H1 (cell line): ENCODE measurements at places on chromosomes 11 and 22. TPM values are rescaled to one million over a fixed set of nuclear protein-coding genes. Genes with fewer than 3 reads are reported as not detected.

DNA sequence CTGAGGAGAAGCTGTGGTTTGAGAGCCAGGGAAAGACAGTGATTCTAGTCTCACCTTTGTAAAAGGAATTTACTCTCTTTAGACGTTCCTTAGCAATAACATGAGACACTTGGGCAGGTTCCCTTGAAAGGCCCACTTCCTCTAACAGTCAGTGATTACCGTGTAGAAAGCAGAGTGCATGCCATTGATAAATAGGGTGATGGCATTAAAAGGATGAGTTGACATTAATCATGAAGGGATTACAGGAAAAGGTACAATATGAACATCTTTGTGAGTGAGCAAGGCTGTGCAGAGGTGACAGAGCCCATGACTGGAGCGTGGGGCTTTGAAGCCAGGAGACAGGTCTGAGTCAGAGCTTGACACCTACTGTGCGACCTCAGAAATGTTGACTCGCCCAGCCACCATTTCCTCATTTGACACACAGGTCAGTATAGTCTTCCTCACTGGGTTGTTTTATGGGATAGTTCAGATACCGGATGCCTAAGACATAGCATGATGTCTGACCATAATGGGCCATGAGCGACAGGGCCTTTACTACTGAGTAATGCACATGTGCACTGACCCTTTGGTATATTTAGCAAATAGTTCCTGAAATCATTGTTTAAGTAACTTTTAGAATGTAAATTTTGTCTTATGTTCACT is 341.7 kb upstream of the MTNR1B start:
- DNase-seq = no peak

GRCh38 chr11:1326435-1327063 is 17.1 kb upstream of the TOLLIP start:
- DNase-seq = no peak

- DNase-seq = no peak
Measured at GRCh38 chr22:17633217-17633997, 4.9 kb upstream of the ATP6V1E1 start.

The OR8B3 gene
- polyA plus RNA-seq = not detected in 2 replicates

The OR51E2 gene
- polyA plus RNA-seq = not detected in 2 replicates

DNA sequence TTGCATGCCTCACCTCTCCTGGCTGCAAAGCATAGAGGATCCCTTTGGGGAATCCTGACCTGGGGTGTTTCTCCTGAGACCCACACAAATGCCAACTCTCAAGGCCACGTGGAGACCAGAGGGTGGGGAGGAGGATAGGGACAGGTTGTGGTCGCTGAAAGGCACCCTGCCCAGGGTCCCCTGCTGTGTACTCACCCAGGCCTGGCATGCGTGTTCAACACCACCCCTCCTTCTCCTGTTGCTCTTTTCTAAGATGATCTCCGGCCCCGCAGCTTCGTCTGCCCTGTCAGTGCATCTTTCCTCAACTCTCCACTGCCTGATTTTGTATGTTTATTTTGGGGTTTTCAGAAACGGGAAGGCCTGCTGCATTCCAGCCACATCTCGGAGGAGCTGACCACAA is 44.6 kb upstream of the PARVG start:
- DNase-seq = no peak

The P2RY2 gene
- polyA plus RNA-seq = 1.5 and 2.6 TPM in 2 replicates

DNA sequence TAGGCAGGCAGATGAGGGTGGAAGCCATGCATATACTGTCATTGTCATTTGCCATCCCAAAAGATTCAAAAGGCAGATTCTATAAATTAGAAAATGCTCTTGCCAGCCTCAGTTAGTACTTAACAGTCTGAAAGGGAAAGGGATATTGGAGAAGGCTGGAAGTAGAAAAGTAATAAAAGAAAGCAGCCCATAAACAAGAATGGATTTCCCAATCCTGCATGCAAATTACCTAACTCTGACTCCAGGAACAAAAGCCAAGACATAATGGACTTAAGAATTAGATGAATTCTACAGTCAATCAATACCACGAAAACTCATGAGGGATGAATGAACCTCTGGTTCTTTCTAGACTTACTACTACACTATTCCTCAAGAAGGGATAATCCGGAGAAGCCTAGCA is 5.9 kb downstream of the PAK1 start:
- DNase-seq = no peak

The OR5L2 gene
- polyA plus RNA-seq = not detected in 2 replicates

The OR52H1 gene
- polyA plus RNA-seq = 0.09 TPM in 2 replicates

The UPK2 gene
- 0.76 and 1.8 TPM in 2 replicates for polyA plus RNA-seq

The TRIM29 gene
- polyA plus RNA-seq = 0.17 and 0.35 TPM in 2 replicates

DNA sequence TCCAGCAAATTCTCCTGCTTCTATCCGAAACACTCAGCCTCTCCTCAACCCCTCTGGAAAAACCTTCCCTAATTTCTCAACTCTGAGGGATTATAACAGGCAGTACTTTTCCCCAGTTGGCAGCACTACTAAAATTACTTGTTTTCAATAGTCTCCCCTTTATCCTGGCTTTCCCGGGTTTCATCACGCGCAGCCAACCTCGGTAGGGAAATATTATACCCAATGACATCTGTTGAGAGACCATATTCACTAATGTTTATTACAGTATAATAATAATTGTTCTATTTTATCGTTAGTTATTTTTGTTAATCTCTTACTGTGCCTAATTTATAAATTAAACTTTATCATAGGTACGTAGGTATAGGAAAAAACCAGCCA is 330 bp upstream of the POLD3 start:
- DNase-seq = no peak

DNA sequence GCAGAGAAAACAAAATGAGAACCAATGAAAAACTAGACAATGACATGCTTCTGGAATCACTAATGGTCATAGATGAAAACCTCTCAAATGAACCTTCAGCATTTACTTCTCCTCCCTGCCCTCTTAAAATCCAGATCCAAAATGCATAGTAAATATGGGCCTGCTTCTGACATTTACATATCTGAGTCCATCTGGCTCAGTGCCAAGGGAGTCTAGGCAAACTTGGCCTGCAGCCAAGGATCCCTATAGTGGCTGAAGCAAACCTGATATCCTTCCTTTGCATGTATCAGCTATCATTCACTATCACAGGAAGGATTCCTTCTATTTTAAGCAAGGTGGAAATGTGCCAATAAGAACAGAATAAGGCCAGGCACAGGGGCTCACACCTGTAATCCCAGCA is 104.8 kb downstream of the C11orf58 start:
- no peak for DNase-seq

GRCh38 chr11:73542175-73542574 is 55.7 kb downstream of the FAM168A start:
- DNase-seq = no peak

GRCh38 chr11:8318536-8318935 is 54.9 kb upstream of the LMO1 start:
- DNase-seq = no peak

The LDHAL6A gene
- not detected in 2 replicates for polyA plus RNA-seq

DNA sequence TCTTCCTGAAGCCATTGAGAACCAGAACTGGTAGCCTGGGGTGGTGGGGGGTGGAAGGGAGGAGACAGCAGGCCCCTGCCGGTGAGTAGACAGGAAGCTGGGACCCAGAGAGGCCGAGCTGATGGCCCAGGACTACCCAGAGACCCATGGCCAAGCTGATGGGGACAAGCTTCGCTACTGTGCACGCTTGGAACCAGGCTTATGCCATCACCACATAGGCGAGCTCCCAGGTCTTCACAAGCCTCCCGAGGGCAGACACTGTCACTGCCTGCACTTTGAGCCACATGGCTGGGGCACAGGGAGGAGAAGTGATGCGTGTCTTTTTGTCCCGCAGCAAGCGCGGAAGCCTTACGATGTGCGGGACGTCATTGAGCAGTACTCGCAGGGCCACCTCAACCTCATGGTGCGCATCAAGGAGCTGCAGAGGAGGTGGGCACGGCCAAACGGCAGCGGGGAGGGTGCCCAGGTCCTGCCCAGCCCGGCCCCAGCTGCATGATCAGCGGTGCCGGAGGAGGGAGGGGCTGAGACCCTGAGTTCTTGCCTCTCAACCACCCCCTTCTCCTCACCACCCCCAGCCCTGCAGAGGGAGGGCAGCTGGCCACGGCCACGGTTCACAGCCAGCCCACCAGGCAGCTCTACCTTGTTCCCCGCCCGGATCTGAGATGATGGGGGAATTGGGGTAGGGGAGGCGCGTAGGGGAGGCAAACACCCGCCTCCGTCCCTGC is 76.0 kb upstream of the KCNQ1OT1 start:
- DNase-seq = no peak

The LRRC32 gene
- polyA plus RNA-seq = 1.9 and 2.0 TPM in 2 replicates

DNA sequence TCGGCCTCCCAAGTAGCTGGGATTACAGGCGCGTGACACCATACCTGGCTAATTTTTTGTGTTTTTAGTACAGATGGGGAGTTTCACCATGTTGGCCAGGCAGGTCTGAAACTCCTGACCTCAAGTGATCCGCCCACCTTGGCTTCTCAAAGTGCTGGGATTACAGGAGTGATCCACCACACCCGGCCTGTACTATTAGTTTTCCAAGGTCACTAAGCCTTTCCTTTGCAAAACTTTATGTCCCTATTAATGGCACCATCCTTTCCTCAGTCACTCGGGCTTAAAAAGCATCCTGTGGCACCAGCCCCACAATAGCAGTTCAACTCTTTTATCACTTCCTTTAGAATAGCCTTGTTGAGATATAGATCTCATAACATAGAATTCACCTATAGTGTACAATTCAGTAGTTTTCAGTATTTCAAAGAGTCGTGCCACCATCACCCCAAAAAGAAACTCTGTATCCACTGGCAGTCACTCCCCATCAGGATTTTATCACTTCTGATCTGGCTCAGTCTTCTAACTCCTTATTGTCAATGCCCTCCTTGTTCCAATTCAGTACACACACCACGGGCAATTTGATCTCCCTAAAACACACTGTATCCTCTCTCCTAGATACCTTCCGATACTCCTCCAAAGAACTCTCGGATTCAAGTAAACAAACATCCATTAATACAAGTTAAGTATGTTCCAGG is 921 bp upstream of the BCL2L13 start:
- DNase-seq = no peak

- DNase-seq = no peak
Measured at GRCh38 chr11:128686021-128686741, 7.7 kb upstream of the FLI1 start.

- no peak for DNase-seq
Measured at GRCh38 chr11:125374398-125374797, 121.7 kb downstream of the FEZ1 start.

The MS4A3 gene
- polyA plus RNA-seq = not detected in 2 replicates

GRCh38 chr11:103806130-103806895 is 230.1 kb upstream of the DDI1 start:
- no peak for DNase-seq

- no peak for DNase-seq
Measured at GRCh38 chr11:23570828-23571227, 710.6 kb upstream of the CCDC179 start.

GRCh38 chr11:73203322-73203721 is 14.8 kb upstream of the P2RY2 start:
- no peak for DNase-seq

The OR2D2 gene
- 0.08 and 0.15 TPM in 2 replicates for polyA plus RNA-seq

DNA sequence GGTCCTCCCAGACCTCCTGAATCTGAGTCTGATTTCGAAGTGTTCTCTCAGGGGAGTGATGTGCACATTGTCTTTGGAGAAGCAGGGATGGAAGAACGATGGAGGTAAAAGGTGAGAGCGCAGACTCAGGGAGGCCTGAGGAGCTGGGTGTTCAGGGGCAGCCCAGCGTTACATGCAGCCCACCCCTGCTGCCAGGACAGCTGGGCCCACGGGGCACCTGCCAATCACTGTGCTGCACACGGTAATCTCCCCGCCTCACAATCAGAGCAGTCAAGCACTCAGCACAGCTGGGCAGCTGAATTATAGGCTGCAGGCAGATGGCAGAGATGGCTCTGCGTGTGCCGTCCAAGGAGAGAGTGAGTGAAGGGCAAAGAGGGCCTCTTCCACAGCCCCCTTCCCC is 17.9 kb upstream of the HTR3A start:
- DNase-seq = no peak

The QSER1 gene
- polyA plus RNA-seq = 16.6 and 29.3 TPM in 2 replicates

The RASSF10 gene
- polyA plus RNA-seq = 0.51 and 0.99 TPM in 2 replicates

The TBX1 gene
- not detected in 2 replicates for polyA plus RNA-seq

- no peak for DNase-seq
Measured at GRCh38 chr11:75872887-75873416, 57.9 kb downstream of the UVRAG start.

DNA sequence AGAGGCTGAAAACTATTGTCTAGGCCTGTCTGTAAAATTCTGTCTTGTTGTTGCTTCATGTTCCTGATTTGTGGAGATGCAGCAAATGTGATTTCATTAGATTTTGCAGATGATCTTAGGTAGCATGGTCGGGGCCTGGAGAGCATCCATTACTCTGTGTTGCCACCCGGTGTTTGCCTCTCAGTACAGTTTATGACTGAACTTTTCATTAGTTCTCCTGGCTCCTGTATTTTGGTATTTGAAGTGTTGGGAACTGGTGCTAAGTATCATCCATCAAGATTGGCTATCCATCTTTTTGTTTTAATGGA is 7.7 kb downstream of the YWHAH start:
- DNase-seq = no peak

DNA sequence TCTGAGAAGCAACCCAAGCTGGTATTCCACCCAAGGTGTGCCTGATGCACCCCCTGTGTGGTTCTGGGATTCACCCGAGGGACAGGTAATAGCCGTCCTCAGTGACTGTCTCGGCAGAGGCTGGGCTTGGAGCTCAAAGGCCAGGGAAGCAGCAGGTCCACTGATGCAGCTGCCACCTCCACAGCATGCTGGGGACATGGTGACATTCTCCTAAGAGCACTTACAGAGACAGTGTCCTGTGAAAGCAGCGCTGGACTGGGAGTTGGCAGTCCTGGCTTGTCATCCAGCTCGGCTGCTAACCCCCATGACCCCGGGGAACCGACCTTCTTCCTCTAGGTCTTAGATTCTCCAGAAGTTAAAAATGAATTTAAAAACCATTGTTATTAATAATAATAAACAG is 72.8 kb downstream of the RPUSD4 start:
- DNase-seq = no peak

DNA sequence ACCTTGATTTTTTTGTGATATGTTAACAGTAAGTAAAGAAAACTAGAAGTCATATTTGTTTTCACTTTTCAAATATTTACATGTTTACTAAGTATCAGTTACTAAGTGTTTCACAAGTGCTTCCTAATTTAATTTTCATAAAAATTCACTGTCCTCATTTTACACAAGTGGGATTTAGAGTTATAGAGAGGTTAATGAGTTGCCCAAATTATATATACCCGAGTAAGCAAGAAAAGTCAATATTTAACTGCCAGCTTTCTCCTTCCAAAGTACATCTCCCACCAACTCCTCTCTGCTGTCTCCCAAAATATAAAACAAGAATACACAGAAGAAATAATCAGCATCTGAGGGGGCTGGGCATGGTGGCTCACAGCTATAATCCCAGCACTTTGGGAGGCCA is 896.7 kb upstream of the ANO3 start:
- no peak for DNase-seq
